ENCODE measurements at places on chromosomes 4 and X. TPM values are rescaled to one million over a fixed set of nuclear protein-coding genes. Genes with fewer than 3 reads are reported as not detected.

The NAT8L gene
- 1.6 TPM for total RNA-seq

The ANK2 gene
- 100 TPM for total RNA-seq

The SLC7A11 gene
- total RNA-seq, result 5.4 TPM

The SPON2 gene
- 255 TPM for total RNA-seq

The HEPH gene
- 47.3 TPM for total RNA-seq

The SMAD1 gene
- 28.1 TPM for total RNA-seq

The FAM47C gene
- not detected for total RNA-seq

The SLC4A4 gene
- total RNA-seq, result 0.54 TPM

The NWD2 gene
- total RNA-seq, result not detected

The ZXDA gene
- 6.2 TPM for total RNA-seq

The PCDH19 gene
- total RNA-seq, result 0.06 TPM

The C1QTNF7 gene
- 1.9 TPM for total RNA-seq

The IL3RA gene
- total RNA-seq, result 2.8 TPM

The NXF2B gene
- total RNA-seq, result not detected

The SFRP2 gene
- not detected for total RNA-seq

The SYTL5 gene
- total RNA-seq, result not detected

The CCKAR gene
- not detected for total RNA-seq

The GAGE12J gene
- total RNA-seq, result not detected

The SOX3 gene
- not detected for total RNA-seq

The PHOX2B gene
- total RNA-seq, result not detected

The ING2 gene
- 15.2 TPM for total RNA-seq

The MAGEA2 gene
- not detected for total RNA-seq

Measured in cardiac ventricle fibroblast (primary cell).